ENCODE measurements at places on chromosomes 6 and 20.

- DNase-seq: peak; percentile 73
Measured at GRCh38 chr6:108133594-108134179, 32.1 kb upstream of the NR2E1 start.

- no peak for DNase-seq
Measured at GRCh38 chr6:131362070-131362469, 211.0 kb upstream of the ARG1 start.

DNA sequence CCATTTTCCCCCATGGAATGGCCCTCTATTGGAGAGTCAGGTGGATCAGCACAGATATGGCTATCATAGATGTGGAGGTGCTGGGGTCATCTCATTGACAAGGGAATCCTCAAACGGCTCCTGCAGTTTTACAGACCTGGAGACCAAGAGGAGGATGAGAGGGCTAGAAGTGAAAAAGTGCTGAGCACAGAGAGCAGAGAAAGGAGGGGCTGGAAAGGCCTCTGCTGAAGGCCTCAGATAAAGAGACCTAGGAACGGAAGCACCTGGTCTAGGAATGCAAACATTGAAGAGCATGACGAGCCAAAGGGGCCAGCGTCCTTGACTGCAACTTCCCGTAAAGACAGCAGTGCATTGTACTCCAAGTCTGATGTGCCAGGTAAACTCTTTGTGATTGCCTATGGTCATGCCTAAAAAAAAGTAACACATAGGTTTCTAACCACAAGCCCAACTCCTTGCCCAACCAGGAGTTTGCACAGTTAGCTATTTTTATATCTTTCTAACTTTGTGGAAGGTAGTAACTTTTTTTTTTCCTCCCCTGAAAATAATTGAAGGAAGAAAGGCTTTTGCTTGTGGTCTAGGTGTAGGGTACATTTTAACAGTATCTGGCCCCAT is 15.2 kb downstream of the RSPH4A start:
- no peak for DNase-seq

DNA sequence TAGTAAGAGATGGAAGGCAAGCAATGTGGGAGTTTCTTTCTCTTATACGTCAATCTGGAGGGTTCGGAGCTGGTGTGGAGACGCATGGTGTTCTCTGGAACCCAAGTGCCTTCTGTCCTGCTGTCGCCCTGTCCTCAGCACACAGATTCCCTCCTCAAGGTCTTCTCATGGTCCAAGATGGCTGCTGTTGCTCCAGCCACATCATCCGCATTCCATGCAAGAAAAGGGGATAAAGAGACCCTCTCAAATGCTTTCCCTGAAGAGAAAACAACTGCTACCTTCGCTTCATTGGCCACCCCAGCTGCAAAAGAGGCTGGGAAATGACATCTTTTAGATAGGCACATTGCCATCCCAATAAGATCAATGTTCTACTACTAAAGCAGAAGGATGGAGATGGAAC is 151.2 kb downstream of the ANKRD60 start:
- DNase-seq: no peak

DNA sequence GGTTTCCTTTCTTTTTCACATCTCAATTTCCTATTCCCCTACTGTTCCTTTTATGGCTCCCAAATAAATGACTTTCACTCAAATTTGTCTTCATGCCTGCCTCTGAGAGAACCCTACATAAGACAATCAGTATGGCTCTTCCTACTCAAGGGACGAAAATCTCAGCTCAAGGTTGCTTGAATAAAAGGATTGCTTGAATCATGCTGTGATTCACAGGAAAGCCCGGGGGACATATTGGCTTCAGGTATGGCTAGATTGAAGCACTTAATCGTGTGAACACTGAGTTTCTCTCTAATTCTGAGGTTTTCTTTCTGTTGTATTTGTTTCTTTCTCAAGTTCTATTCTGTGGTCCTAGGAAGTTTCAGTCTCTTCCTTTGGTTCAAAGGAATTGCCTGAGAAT is 140.3 kb upstream of the SULF2 start:
- no peak for DNase-seq

DNA sequence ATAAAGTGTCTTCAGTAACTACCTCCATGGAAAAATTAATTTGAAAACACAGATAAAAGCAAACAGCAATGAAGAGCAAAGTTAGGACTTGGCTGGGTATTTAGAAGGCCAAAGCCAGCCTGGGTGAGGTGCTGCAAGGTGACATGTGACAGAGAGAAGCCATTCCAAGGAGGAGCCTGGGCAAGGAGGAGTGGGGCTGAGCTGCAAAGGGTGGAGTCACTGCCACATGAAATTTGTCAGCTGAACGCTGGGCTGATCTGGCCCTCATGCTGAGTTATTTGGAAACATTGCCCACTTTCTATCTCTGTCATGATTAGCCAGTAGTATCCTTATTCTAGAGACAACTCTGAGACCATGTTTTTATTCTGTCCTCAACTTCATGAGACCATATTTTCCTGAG is 76.3 kb downstream of the PERP start:
- no peak for DNase-seq

- DNase-seq: no peak
Measured at GRCh38 chr6:26474439-26474881, 16.7 kb downstream of the BTN2A1 start.

DNA sequence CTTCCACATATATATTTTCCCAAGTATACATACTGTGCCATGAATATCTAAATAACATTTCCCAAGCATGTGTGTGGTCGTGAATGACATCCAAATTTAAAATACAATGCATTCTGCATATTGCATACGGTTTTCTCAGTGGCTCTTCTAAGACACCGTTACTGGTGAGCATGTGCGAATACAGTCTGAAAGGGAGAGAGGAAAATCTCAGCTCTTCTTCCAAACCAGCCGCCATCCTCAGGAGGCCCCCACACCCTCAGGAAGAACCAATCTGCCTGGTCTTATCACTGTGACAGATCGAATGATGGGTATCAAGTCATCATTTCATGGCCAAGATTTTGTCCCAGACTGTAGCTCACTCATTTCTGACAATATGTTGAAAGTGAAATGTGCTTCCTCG is 50.7 kb downstream of the ADAT2 start:
- DNase-seq: no peak

DNA sequence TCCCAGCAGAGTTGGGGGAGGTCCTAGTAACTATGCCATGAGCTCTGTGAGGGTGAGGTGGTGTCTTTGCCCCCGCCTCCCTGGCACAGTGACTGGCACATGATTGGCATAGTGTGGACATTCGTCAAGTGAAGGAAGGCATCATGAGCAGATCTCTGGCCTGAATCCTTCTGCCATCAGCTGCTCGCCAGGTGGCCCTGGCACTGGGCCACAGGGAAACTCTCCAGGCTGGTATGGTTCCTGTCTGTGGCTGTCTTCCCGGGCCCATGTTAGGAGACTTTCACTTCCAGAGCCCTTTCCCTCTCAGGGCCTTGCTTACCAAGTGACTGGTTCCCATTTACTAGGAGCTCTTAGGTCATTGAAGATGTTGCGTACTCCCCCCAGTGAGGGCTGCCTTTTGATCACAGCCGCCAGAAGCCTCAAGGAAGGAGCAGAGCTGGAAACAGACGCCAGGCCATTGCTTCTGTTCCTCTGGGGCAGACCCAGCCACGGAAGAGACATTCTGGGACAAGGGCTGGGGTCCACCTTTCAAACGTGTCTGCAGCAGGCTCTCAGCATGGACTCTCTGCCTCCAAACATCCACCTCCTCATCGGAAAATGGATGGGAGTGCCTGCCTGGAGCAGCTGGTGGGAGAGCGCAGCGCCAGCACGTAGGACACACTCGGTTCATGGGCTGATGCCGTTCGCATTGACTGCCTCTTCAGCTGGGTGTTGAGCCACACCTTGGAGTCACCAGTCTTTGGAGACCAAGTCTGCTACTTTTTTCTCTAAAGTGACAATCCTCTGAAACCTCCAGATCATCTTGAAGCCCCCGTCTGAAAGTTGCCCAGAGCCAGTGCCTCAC is 67.2 kb downstream of the PTPN1 start:
- DNase-seq: no peak

All from NB4 (cell line).